T-helper 17 cell (primary cell): ENCODE measurements at places on chromosomes 3 and 15. TPM values are rescaled to one million over a fixed set of nuclear protein-coding genes. Genes with fewer than 3 reads are reported as not detected.

Gene TFG
- total RNA-seq = 60.4 TPM

Gene CHL1
- total RNA-seq = not detected

Gene ACTC1
- not detected for total RNA-seq

Gene TEX55
- total RNA-seq = not detected

DNA sequence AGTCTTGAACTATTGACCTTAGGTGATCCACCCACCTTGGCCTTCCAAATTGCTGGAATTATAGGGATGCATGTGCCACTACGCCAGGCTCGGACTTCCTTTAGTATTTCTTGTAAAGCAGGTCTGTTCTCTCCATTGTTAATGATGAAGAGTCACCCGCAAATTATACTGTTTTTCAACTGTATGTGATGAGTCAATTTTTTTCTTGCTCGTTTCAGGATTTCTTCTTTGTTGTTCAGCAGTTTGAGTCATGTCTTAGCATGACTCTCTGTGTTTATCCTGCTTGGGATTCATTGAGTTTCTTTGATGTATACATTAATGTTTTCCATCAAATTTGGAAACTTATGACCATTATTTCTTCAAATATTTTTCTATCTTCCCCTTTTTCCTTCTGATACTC is 28.9 kb downstream of the GRAMD1C start:
- peaks cover 13% of the 10 kb centered on the region for H3K27me3 ChIP-seq
- no peak overlapping the region for H3K4me3 ChIP-seq
- H3K27ac ChIP-seq = no peak overlapping the region
- no peak for DNase-seq
- no peaks in the 10 kb centered on the region for H3K4me1 ChIP-seq

DNA sequence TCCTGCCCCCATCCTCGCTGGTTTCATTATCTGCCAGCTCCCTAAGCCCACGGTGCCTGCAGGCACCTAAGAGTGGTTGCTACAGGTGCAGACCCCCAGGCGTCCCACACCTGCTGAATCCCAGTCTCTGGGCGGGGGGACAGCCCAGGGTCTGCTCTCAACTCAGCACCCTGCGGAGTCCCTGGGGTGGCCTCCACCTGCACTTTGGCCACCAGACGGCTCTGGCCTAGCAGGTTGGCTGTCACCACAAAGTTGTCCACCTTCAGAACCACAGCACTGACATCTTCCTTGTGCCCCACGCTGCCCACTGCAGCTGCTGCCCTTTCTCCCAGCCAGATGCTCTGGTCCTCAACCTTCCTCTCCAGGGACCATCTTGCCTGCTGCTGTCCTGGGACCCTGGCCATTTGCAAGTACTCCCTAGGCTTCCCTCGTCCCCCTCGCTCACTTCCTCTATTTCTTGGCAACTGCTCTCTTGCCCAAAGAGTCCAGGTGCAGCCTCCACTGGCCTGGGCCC is 34.9 kb upstream of the SNRPA1 start:
- no peak overlapping the region for H3K27ac ChIP-seq
- H3K27me3 ChIP-seq = peaks cover 23% of the 10 kb centered on the region
- H3K36me3 ChIP-seq = no peaks in the 10 kb centered on the region
- H3K4me1 ChIP-seq = no peaks in the 10 kb centered on the region
- H3K4me3 ChIP-seq = no peak overlapping the region

GRCh38 chr3:39291903-39292329 is 12.1 kb upstream of the CX3CR1 start:
- H3K4me3 ChIP-seq = no peak overlapping the region
- peak overlapping the region; percentile 41 for H3K27ac ChIP-seq
- peak; percentile 46 for DNase-seq
- H3K4me1 ChIP-seq = peaks cover 14% of the 10 kb centered on the region
- no peaks in the 10 kb centered on the region for H3K36me3 ChIP-seq

DNA sequence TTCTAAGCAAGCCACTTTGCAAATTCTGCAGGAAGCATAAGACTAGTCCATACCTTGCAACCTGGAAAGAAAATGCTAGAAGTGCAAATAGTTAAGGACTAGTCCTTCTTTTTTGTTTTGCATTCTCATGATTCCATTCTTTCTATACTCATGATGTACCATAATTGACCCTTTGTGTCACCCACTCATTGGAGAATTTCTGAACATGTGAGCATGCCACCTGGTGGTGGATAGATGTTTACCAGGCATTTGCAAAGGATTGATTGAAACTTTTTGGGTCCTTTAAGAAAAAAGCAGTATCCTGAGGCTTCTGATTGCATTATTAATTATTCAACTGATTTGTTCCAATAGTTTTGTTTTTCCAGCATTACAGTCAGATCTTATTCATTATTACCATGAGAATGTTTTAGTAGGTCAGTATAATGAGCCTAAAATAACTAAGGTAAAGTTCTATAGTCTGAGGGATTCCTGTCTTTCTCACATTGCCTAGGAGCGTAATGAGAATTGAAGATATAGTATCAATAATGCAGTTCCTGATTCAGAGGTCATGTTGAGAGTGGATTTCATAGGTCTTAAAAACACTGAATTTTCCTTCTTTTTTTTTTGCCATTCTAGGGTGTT is 20.2 kb upstream of the DIPK2A start:
- peaks cover 3% of the 10 kb centered on the region for H3K4me1 ChIP-seq
- no peaks in the 10 kb centered on the region for H3K36me3 ChIP-seq
- H3K4me3 ChIP-seq = no peak overlapping the region

DNA sequence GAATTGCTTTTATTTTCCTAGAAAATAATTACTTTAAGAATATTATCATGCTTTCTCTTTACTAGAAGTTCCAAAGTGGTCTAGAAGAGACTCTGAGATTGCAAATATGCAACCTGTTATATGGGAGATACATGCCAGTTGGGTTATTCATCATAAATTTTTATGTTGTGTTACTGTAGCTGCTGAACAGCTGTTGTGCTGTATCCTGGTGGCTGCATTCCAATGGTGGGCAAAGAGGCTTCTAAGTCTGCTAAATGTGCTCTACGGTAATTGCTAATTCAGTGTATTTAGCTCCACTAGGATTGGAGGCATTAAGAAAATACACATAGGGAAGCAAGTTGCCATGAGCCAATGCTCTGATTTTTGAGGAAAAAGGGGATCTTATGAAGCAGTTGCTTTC is 409.0 kb downstream of the TUSC7 start:
- H3K4me3 ChIP-seq = no peak overlapping the region
- DNase-seq = no peak
- H3K4me1 ChIP-seq = no peaks in the 10 kb centered on the region
- H3K27me3 ChIP-seq = no peaks in the 10 kb centered on the region
